Sciatic nerve (tissue), 2 donors: ENCODE measurements at places on chromosomes 6 and 20. TPM values are rescaled to one million over a fixed set of nuclear protein-coding genes. Genes with fewer than 3 reads are reported as not detected.

The CDH4 gene
- total RNA-seq: 2.2 TPM

The RBL1 gene
- total RNA-seq: 13.1 TPM

The LINC00237 gene
- total RNA-seq: not detected

The LY6G6C gene
- total RNA-seq: 0.71 TPM

The HFE gene
- total RNA-seq: 13.9 TPM

The IL17A gene
- total RNA-seq: not detected

The OR2J3 gene
- not detected for total RNA-seq

The LAMA4 gene
- 332 TPM for total RNA-seq

The POU5F1 gene
- total RNA-seq: 0.76 TPM

The HUS1B gene
- total RNA-seq: 2.0 TPM

The FLRT3 gene
- total RNA-seq: 29.3 TPM

The MICB gene
- total RNA-seq: 2.9 TPM

The CSNK2A1 gene
- 91.4 TPM for total RNA-seq

The CYB5R4 gene
- total RNA-seq: 18.1 TPM

The PLCB4 gene
- 23.4 TPM for total RNA-seq

The PXDC1 gene
- total RNA-seq: 48.3 TPM

The RNF144B gene
- total RNA-seq: 19.0 TPM

The EYA2 gene
- 24.4 TPM for total RNA-seq

The HLA-DMB gene
- total RNA-seq: 46.9 TPM

The NHLRC1 gene
- 1.8 TPM for total RNA-seq

The KCNK5 gene
- total RNA-seq: 15.6 TPM

The ATP6V1G2 gene
- total RNA-seq: 4.8 TPM

The RBPJL gene
- not detected for total RNA-seq

The PHACTR1 gene
- total RNA-seq: 7.9 TPM

The RFX6 gene
- not detected for total RNA-seq

The NFATC2 gene
- total RNA-seq: 11.0 TPM

The PABPC1L gene
- total RNA-seq: 15.6 TPM

The SLC22A16 gene
- total RNA-seq: 0.22 TPM

The GNMT gene
- 1.8 TPM for total RNA-seq

The SLC17A3 gene
- not detected for total RNA-seq

The MYL9 gene
- 709 TPM for total RNA-seq

The BPIFB1 gene
- total RNA-seq: 2.1 TPM

The IFT52 gene
- total RNA-seq: 34.2 TPM

The ZSCAN16 gene
- 4.1 TPM for total RNA-seq

The PSMB8 gene
- 39.3 TPM for total RNA-seq
